Suprapubic skin (tissue), 4 donors: ENCODE measurements at places on chromosomes 6 and 20. TPM values are rescaled to one million over a fixed set of nuclear protein-coding genes. Genes with fewer than 3 reads are reported as not detected.

Gene KPNA5
- 7.7 TPM for total RNA-seq

Gene PAK5
- 0.56 TPM for total RNA-seq

GRCh38 chr20:56676001-56676400 is 46.9 kb downstream of the TFAP2C start:
- DNase-seq = no peak

DNA sequence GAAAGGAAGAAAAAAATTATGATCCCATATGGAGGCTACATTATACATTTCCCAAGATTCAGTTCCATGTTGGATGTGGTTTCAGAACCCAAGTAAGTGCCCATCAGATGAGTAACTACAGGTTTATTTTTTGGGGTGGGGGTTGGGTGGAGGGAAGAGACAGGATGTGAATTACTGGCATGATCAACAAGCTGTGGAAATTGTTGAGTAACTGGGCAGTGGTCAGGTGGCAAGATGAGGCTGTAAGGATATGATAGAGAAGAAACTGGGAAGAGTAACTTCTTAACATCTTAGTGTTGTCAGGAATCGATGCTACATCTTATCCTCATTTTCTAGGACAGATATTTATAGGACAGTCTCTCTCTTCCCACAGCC is 153.5 kb downstream of the CFAP61 start:
- no peak for DNase-seq

DNA sequence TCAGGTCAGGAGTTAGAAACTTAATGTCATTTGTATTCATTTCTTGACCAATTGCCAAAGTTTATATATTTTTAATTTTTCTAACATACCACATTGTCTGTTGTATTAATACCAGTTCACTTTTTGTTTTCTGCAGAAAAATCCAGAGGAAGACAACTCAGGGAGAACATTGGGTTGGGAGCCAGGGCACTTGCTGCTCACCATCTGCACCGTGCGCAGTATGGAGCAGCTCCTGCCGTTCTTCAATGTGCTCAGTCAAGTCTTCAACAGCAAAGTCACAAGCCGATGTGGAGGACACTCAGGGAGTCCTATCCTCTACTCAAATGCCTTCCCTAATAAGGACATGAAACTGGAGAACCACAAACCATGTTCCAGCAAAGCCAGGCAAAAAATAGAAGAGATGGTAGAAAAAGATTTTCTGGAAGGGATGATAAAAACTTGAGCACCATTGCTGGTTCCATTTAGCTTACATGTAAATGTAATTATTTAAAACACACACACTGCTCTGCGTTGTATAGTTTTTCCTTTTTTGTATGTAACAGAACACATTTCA is 25.3 kb downstream of the PGM3 start:
- no peak for DNase-seq

DNA sequence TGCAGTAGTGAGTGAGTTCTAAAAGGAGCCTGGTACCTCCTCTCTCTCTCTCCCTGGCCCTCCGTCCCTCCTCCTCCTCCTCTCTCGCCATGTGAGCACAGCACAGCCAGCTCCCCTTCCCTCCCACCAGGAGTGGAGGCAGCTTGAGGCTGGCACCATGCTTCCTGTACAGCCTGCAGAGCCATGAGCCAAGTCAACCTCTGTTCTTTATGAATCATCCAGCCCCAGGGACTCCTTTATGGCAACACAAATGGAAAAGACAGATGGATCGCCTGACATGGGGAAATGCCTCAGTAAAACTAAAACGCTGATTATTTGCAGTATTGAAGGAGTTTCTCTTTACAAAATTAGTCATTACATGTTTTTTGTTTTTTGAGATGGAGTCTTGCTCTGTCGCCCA is 233.7 kb upstream of the ARID1B start:
- no peak for DNase-seq

Gene HLA-DQB2
- 60.4 TPM for total RNA-seq

DNA sequence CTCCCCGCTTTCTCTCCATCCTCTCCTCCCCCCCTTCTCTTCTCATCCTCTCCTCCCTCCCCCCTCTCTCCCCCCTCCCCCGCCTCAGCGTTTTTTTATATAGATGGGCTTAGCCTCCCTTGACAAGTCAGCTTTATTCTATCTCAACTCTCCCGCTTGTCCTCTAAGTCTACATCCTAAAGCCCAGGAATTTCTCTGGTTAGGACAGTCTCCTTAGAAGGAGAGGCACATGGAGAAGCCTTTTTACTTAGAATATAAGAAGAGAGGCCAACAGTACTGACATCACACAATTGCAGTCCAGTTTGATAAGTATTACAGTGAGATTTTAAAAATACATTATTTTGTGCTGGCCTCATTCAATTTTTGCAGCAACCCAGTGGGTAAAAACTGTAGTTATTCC is 83.5 kb downstream of the LYRM2 start:
- DNase-seq = no peak

Gene FLRT3
- total RNA-seq = 10.1 TPM

DNA sequence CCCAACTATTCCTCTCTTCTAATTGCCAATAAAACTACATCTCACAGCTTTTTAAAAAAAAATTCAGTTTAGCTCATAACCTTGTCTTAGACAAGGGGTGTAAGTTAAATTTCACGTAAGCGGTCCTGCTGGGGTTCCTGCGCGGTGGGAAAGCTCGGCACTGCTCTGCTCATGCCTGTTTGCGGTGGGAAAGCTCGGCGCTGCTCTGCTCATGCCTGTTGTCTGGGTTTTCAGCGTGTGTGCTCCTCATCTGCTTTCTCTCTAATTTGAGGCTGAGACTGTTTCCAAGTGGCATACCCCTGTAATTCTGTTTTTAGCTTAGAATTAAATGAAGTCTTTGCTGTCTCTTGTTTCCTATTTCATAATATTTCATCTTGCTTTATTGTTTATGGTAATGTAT is 18.6 kb downstream of the ARID1B start:
- no peak for DNase-seq

DNA sequence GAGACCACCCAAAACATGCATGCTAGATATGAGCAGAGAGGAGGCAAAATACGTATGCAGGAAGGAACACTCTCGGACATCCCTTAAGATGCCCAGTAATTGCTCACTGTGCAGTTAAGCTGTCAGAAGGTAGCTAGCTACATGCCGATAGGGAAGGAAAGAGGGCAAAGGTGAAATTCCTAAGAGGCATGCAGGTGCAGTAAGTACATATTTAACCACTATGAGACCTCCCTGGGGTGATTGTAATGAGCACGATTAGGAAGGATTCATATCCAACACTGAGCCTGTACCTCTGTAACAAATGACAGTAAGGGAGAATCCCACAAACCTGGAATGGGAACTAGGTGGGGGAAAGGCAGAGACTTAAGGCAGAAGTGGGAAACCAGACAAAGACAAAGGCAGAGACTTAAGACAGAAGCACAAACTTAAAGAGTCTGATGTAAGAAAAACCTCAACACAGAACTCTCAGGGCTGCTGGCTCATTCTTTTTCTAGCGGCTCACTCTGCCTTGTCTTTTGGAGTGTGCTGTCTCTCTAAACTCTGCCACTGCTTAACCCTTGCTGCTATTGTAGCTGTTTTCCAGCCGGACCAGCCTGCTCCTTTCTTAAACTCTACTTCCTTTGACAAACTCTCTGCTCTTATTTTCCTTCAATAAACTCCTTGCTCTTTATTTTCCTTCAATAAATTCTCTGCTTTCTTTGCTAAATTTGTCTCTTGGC is 148.1 kb downstream of the UBE3D start:
- no peak for DNase-seq

DNA sequence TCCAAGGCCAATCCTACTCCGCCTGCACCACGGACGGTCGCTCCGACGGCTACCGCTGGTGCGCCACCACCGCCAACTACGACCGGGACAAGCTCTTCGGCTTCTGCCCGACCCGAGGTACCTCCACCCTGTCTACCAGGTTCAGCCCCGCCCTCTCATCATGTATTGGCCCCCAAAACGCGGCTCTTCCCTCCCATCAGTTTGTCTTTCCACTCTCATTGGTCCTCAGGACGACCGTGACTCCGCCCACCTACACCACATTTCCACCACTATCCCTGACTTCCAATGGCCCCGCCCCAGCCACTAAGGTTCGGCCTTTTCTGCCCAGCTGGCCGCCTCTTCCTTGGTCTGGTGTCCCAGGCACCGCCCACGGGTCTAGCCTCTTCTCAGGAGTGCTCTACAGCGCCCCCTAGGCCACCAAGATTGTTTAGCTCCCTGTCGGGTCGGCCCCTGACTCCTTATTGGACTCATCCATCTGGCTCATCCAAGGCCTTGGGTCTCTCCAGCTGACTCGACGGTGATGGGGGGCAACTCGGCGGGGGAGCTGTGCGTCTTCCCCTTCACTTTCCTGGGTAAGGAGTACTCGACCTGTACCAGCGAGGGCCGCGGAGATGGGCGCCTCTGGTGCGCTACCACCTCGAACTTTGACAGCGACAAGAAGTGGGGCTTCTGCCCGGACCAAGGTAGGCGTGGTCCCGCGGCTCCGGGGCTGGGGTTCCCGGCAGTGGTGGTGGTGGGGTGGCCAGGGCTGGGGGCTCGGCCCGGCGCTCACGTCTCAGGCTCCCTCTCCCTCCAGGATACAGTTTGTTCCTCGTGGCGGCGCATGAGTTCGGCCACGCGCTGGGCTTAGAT is 3.1 kb downstream of the MMP9 start:
- no peak for DNase-seq

GRCh38 chr20:41003143-41003935 is 25.3 kb upstream of the TOP1 start:
- peak; percentile 90 for DNase-seq

GRCh38 chr20:53138454-53139262 is 166.5 kb downstream of the TSHZ2 start:
- DNase-seq = no peak

Gene TCF15
- not detected for total RNA-seq

GRCh38 chr6:88914895-88915598 is 48.4 kb downstream of the RNGTT start:
- DNase-seq = no peak

DNA sequence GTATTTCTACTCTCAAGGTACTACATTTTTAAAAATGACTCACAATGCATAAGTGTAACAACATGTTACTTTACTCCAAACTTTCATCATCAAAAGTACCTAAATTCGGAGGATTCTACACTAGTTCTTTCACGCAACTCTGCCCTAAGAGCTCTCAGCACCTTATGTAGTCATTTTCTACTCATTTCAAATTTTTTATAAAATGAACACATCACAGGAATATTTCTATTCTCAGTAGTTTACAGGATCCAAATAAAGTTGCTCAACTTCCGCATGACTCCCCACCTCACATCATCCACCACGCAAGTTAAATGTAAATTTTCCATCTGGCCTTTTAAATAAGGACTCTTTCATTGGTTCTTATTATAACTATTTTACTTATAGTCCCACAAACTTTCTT is 344.9 kb upstream of the MANEA start:
- DNase-seq = no peak

DNA sequence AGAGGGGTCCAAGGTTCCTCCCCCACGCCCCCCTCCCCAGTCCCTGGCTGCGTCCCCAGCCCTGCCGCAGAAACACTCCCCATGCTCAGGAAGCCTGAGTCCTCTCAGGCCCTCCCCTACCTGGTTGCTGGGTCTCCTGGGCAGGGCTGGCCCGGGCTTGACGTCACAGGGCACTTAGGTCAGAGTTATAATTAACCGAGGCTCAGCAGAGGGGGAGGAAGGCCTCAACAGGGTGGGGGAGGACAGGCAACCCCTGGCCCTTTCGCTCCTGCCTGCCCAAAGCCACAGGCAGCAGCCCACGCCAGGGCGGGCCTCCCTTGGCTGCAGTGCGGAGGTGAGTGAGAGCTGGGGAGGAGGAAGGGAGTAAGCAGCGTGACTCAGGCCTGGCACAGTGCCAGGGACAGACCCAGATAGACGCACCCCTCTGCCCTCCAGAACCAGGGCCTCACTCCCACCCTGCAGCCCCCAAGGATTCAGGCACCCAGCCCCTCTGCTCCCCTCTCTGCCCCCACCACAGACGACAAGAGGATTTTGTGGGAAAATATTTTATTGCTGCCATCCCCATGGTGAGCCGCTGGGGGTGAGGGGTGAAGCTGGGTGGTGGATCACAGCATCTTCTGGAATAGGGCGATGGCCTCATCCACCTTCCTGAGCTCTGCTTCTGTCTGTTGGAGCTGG is at the start of gene VWA7:
TSS of gene VWA7 (minus strand) at position 340 of the 678 bp plus-strand sequence. CDS start 549 bp downstream, outside the sequence.
- DNase-seq = no peak

DNA sequence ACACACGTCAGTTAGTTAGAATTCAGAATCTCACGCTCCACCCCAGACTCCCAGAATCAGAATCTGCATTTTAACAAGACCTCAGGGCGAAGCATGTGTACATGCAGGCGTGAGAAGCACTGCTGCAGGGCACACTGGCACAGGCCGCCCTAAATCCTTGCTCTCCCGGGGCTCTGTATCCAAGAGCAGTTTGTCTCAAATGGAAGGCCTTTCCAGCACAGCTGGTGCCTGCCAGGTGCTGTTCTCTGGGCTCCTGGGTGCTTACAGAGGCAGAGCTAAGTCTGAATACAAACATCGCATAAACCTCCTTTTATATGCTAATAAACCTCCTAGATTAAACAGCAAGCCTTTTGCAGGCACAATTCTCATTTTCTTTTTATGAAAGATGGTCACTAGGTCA is 119.1 kb upstream of the CD93 start:
- no peak for DNase-seq

DNA sequence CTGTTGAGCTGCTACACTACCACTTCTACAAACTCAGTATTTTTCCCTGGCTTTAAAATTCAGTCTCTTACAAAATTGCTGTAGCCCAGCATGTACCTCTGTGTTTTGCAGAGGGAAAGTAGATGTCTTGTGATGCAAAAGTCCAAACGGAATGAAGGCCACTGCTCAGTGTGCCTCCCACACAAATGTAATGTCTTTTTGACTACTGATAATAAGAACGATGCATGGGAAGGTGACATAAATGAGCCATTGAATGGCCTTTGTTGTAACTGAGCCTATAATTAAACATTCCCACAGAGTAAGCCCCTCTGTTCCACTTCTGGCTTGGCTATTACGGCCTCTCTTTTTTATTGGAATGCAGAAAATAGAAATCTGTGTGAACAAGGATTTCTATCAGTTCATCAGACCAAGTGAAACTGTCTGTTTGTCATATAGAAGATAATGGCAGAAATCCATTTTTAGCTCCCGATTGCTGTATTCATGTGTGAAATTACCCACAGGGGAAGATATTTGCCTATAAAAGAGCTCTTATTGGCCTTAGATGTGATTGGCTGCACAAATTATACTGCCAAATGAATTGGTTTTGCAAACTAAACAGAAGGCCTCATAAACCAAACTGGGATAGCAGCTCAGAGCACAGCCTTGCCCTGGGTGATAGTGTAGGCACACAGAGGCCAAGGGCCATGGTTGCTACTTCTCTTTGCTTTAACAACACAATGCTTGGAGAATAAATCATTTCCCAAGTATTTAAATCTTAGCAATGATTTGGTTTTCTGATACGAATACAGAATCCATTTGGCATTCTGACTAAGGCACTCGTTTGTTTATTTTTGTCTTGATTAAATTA is 241.5 kb upstream of the PLN start:
- no peak for DNase-seq
